ENCODE measurements at places on chromosomes 12 and 14.

DNA sequence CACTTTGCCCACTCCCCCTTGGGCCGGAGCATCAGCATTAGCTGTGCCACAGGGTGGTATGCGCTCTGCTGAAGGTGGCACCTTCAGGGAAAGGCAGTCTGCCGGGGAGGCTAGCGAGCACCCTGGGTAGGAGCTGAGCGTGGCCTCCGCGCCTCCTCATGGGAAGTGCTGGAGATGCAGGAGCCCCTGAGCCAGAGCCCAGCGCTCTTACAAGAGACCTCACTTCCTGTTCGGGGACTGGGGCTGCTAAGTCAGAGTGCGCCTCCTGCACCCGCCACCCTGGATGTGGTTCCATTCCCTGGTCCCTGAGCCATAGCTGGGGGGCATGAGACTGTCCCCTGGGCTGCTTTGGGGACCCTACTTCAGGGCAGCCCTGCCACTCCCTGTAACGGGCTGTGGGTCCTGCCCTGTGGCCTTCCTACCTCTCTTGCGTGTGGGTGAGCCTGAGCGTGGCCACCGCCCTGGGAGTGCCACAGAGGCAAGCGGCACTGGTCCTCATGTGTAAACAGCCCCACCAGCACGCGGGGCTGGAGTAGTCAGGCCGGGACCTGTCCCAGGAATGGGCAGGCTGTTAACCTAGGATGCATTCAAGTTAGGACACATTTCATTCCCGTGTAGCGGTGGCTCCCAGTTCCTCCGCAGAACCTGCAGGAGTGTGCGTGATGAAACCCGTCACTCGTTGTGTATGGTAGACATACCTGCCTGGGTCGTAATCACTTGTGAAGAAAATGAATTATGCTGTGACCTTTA is 19.4 kb downstream of the COA8 start:
- DNase-seq: no peak

GRCh38 chr14:24395609-24396582 is 2.9 kb upstream of the NYNRIN start:
- no peak for DNase-seq

DNA sequence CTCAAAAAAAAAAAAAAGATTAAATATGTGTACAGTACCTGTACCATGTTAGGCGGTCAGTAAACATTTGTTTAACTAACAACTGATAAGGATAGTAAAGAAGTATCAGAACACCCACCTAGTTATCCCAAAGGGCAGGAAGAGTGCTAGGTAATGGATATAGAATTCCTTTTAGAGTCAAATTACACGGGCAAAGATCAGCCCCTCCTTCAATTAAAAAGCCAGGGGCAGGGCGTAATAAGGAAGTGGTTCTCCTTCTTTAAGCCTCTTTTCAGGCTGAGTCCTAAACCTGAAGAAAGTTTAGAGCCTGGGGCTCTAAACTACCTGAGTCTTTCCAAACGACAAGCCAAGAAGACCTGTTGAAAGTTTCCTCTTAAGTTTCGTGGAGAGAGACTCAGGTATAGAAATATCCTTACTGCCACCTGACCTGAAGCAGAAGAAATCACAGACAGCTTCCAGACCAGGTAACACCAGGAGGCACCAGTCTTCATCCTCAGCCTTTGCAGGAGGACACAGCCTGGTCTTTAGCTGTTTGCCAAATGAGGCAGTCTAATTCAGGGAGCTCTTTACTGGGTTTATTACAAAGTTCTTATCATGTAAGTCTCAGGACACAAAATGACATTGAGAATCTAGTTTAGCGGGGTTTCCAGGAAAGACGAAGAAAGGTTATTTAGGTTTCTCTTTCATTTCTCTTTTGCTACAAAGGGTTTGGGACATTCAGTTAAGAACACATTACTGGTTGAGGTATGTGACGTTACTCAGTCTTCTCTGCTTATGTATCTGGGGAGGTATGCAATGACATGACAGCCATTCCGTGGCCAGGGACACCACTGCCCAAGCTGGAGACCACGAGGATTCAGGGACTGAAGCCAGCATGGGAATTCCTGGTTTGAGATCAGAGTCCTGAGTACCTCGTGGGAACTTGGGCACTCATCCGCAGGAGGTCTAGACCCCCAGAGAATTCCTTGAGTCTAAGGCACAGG is at the start of gene BCL2L14:
BCL2L14 (plus strand) TSS at position 266 of the 983 bp plus-strand sequence. CDS start 8,367 bp downstream, outside the sequence.
- DNase-seq: peak; percentile 38

GRCh38 chr14:68824517-68825347 is 31.9 kb upstream of the ZFP36L1 start:
- no peak for DNase-seq

DNA sequence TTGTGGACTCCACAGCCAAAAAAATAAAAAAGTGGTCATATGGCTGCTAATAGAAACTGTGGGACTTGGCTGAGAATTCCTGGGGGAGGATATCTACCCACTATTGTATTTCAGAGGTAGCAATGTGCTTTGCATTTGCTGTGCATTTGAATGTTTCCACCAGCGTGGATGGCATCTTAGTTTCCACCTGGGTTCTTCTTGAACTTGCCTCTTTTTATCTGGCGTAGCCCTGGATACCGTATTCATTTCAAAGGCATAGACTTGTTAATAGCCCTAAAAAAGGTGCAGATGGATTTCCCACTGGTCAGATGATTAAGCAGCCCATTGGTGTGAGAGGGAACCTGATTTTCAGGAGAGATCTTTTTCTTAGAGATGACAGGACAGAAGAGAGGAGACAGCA is 1.9 kb upstream of the MYF5 start:
- DNase-seq: no peak

Measured in activated CD4-positive, alpha-beta T cell treated with anti-CD3 and anti-CD28 coated beads, Interleukin-2, amount 10 ng/mL, durations not matched to agents 7 days and 5 days (primary cell).